ENCODE measurements at places on chromosomes 11 and 22. TPM values are rescaled to one million over a fixed set of nuclear protein-coding genes. Genes with fewer than 3 reads are reported as not detected.

DNA sequence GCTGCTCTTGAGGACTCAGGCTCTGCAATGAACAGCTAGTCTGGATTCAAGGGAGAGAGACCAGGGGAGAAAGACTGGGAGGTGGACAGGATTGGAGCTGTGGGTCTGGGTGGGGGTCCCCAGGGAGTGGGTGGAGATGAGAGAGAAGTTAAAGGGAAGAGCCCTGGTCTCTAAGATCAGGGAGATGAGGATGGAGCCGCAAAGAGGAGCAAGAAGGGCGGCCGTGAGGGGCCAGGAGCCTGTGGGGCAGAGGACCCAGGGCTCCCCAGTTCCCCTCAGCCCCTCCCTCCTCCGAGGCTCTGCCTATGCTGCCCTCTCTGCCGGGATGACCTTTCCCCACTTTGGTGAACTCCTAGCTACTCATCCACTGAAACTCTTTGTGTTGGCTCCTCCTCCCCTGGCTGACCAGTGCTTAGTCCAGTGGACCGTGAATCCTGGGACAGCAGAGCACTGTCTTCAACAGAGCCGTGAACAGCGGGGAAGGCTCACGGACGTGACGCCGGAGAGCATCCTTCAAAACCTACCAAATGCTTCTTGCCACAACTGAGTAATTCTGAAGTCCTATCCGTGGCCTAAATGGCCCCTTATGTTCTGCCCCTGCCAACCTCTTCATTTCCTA, 16.4 kb upstream of the RFPL3 start:
- DNase-seq = peak; percentile 31

DNA sequence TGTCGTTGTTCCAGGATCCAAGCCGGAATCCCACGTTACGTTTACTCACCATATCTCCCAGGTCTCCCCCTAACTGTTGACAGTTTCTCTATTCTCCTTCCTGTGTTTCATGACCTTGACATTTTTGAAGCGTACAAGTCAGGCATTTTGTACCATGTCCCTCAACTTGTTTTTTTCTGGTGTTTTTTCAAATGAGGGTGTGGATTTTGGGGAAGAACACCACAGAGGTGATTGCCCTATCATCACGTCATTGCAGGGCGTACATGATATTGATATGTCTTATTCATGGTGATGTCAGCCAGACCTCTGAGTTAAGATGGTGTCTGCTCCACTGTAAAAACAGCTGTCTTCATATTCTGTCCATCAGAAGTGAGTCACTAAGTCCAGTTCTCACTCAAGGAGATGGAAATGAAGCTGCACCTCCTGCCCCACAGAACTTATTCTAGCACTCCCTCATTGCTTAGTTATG, 28.3 kb upstream of the SOX10 start:
- DNase-seq = no peak

DNA sequence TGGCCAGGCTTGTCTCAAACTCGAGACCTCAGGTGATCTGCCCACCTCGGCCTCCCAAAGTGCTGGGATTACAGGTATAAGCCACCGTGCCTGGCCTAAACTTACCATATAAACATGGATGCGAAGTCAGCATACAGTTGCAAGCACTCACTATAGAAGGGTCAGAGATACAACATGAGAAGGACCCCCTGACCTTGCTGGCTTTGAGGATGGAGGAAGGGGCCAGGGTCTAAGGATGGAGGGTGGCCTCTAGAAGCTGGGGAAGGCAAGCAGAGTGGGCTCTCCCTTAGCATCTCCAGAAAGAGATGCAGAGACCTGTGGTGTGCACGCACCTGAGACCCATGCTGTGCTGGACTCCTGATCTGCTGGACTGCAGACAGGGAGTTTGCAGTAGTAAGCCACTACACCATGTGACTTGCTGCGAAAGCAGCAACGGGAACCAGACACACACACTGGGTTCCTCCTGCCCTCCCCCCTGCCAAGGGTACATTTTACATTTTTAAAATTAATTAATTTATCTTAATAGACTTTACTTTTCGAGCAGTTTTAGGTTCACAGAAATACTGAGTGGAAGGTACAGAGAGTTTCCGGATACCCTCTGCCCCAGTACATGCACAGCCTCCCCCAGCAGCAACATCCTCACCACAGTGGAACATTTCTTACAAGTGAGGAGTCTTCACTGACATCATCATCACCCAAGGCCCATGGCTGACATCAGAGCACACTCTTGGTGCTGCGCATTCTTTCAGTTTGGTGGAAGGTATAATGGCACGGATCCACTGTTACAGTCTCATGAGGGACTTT, 170.1 kb upstream of the B3GAT1 start:
- DNase-seq = peak; percentile 41

- no peak for DNase-seq
These were observed 410.7 kb upstream of the API5 start for GRCh38 chr11:42901084-42901483.

DNA sequence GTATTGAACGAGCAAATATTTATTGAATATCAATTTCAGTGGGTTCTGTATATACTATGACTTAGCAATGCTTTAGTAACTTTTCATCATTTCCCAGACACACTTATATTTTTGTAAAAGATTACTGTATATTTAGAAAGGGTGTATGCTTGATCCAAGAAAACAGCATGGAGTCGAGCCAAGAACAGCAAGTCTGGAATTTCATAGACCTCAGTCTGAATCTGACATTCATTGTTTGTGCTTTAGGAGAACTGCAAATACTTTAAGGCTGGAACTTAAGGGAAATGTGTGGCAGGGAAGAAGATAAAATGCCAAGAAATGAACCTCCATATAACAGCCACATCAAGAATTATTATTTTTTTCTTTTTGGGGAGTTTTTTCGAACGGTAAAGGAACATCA, 1156.8 kb downstream of the LRRC4C start:
- DNase-seq = no peak

GRCh38 chr11:2651054-2651617, 48.7 kb downstream of the KCNQ1OT1 start:
- DNase-seq = no peak

- DNase-seq = no peak
These were observed 28.6 kb upstream of the BIRC3 start for GRCh38 chr11:102288725-102289083.

- peak; percentile 67 for DNase-seq
These were observed 102.9 kb downstream of the USP35 start for GRCh38 chr11:78291503-78292108.

CDC42EP1 gene
- total RNA-seq = 0.47 TPM

SNU13 gene
- 176 TPM for total RNA-seq

PGA3 gene
- not detected for total RNA-seq

PNPLA2 gene
- 70.0 TPM for total RNA-seq

GPHA2 gene
- total RNA-seq = not detected

GLYATL1 gene
- not detected for total RNA-seq

Measured in activated CD8-positive, alpha-beta memory T cell treated with anti-CD3 and anti-CD28 coated beads, Interleukin-2, amount 10 ng/mL, durations not matched to agents 7 days and 5 days (primary cell).